Tibial artery (tissue), 4 donors: ENCODE measurements at places on chromosomes 12 and 14.
A peak's percentile ranks its signal among the peaks of the same experiment; 100 is the strongest.

GRCh38 chr12:53227341-53227740 lies 4.7 kb downstream of the RARG start:
- DNase-seq, result peak; percentile 59
- no peak overlapping the region for H3K4me3 ChIP-seq
- H3K4me1 ChIP-seq, result peaks cover 52% of the 10 kb centered on the region
- H3K27me3 ChIP-seq, result no peaks in the 10 kb centered on the region

DNA sequence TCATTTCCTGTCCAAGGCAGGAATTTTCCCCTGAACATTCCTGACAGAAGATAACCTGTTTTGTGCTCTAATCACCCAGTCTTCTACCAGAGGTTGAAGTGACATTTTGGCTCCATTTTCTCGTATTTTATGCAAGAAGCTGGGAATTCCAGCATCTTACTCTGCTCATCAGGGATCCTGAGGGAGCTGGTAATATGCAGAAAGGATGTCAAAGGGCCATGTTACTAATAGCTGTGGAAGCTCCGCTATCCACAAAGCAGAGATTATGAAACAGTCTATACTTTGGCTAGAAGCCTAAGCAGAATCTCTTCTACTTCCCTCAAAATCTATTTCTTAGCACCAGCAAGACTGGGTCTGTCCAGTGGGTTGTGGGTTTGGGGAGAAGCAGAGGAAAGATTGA lies 613.0 kb downstream of the DIO2 start:
- no peaks in the 10 kb centered on the region for H3K4me1 ChIP-seq
- H3K36me3 ChIP-seq, result no peaks in the 10 kb centered on the region
- no peak overlapping the region for H3K4me3 ChIP-seq
- H3K27ac ChIP-seq, result no peak overlapping the region
- DNase-seq, result no peak

GRCh38 chr12:47768323-47768811 lies 4.7 kb upstream of the SLC48A1 start:
- DNase-seq, result no peak
- H3K4me1 ChIP-seq, result no peaks in the 10 kb centered on the region
- H3K36me3 ChIP-seq, result no peaks in the 10 kb centered on the region
- no peaks in the 10 kb centered on the region for H3K27me3 ChIP-seq
- H3K27ac ChIP-seq, result no peak overlapping the region

GRCh38 chr14:35865611-35866324 lies 39.6 kb downstream of the BRMS1L start:
- H3K4me3 ChIP-seq, result no peak overlapping the region
- no peak for DNase-seq
- H3K27ac ChIP-seq, result no peak overlapping the region
- no peaks in the 10 kb centered on the region for H3K27me3 ChIP-seq

- H3K36me3 ChIP-seq, result no peaks in the 10 kb centered on the region
- H3K4me1 ChIP-seq, result no peaks in the 10 kb centered on the region
- peak overlapping the region; percentile 34 for H3K27ac ChIP-seq
Measured at GRCh38 chr14:50225067-50225973, 6.1 kb downstream of the SOS2 start.

DNA sequence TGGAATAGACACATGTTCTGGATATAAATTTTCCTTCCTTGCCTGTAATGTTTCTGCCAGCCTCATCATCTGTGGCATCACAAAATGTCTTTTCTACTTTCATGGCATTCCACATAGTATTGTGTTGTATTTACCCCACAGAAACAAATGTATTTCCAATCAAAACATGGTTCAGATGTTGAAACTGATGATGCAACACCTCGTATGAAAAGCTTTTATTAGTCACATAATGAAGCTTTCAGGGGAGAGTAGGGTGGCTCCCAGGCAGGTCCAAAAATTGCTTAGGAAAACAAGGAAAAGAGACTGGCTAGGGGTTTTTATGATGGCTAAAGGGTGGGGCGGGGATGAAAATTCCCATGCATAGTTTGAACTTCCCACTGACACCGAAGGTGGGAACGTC lies 29.1 kb upstream of the ZNF641 start:
- H3K4me1 ChIP-seq, result no peaks in the 10 kb centered on the region
- no peak overlapping the region for H3K4me3 ChIP-seq
- no peaks in the 10 kb centered on the region for H3K36me3 ChIP-seq

GRCh38 chr14:80699861-80700260 lies 241.7 kb downstream of the CEP128 start:
- no peak for DNase-seq
- H3K27me3 ChIP-seq, result no peaks in the 10 kb centered on the region
- no peak overlapping the region for H3K4me3 ChIP-seq
- H3K27ac ChIP-seq, result no peak overlapping the region

DNA sequence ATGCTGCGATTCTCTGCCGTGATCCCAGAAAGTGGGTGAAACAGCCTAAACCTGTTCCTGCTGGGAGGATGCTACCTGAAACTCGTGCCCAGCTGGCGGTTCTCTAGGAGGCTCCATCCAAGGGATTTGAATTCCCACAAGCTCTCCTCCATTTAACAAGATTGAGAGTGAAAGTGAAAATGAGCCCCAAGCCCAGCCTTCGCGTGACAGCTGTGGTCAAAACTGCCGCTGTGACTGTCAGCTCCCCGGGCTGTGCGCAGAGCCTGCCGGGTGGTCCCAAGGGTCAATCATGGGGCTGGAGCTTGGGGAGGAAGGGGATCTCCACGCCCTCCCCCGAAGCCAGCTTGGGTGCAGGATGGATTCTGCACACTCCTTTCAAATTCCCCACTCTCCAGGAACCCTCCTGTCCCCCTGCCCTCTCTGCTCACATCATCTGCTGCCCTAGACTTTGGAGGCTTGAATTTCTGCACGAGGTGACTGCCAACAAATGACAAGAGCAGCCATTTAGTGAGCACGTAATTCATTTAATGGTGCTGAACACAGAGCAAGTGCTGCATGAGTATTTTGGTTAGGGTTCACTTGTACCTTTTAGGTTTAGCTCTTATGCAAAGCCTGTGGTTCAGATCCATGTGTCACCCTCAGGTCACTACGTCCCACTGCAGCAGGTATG lies 5.3 kb downstream of the ASB2 start:
- no peaks in the 10 kb centered on the region for H3K27me3 ChIP-seq
- no peak for DNase-seq
- peak overlapping the region; percentile 26 for H3K4me3 ChIP-seq
- peak overlapping the region; percentile 89 for H3K27ac ChIP-seq

DNA sequence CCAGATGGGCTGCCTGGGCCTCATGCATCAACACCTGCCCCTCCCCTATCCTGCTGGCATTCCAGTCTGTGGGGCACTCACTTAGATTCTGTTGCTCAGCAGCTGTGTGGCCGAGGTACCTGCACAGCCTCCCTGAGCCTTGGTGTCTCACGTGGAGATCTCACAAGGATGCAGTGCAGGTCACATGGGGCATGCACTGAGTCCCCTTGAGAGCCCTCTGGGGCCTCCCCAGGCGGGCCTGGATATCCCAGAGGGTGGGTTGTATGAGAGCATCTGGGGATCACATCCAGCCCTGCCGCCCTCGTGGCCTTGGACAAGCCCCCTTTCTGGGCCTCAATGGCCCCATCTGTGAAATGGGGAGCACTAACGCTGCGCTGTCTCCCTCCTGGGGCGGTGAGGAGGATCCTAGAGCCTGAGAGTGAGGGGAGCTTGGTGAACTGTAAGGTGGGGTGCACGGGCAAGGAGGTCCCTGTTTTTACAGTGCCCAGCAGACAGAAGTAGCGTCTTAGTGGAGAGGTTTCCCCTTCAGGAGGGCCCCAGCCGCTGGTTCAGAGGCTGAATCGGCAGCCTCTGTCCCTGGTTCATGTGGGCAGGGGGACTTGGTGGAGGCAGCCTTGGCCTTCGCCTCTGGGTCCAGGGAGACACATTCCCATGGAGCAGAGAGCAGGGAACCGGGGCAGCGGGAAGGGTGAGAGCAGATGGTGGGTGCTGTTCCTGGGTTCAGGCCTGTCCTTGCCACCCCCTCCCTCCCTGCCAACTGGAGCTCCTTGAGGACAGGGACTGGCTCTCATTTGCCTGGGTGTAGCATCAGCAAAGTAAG lies 791 bp upstream of the SLC25A47 start:
- H3K27me3 ChIP-seq, result no peaks in the 10 kb centered on the region
- DNase-seq, result no peak
- H3K36me3 ChIP-seq, result no peaks in the 10 kb centered on the region

- H3K27ac ChIP-seq, result no peak overlapping the region
- peaks cover 17% of the 10 kb centered on the region for H3K36me3 ChIP-seq
- H3K4me1 ChIP-seq, result no peaks in the 10 kb centered on the region
- DNase-seq, result no peak
Measured at GRCh38 chr12:96274331-96274730, 80.2 kb downstream of the ELK3 start.

DNA sequence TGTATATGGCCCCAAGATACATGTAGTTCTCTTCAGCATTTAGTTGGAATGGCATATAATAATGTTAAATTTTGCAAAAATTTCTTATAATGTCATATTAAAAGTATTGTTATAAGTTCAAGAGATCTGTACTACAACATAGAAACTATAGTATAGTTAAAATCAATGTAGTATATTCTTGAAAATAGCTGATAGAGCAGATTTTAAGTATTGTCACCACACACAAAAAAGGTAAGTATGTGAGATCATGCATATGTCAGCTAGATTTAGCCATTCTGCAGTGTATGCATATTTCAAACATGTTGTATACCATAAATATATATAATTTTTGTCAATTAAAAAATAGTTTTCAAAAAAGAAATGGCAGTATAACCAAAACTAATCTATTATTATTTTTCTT lies 86.5 kb downstream of the PLBD1 start:
- no peak overlapping the region for H3K27ac ChIP-seq
- H3K36me3 ChIP-seq, result peaks cover 84% of the 10 kb centered on the region
- DNase-seq, result no peak
- H3K4me1 ChIP-seq, result no peaks in the 10 kb centered on the region
- no peak overlapping the region for H3K4me3 ChIP-seq

DNA sequence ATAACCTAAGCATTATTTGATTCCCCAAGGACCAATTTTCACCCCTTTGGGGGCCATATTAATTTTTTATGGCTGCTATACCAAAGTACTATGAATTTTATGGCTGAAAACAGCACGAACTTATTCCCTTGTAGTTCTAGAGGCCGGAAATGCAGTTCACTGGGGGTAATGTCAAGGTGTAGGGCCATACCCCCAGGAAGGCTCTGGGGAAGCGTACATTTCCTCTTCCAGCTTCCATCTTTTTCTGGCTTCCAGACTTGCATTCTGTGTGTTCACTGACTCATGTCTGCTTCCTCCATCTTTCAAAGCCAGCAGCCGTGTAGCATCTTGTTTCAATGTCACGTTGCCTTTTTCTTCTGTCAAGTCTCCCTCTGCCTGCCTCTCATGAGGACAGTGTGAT lies 133.5 kb downstream of the BICD1 start:
- H3K4me3 ChIP-seq, result no peak overlapping the region
- H3K4me1 ChIP-seq, result no peaks in the 10 kb centered on the region
- H3K36me3 ChIP-seq, result peaks cover 5% of the 10 kb centered on the region
- H3K27me3 ChIP-seq, result no peaks in the 10 kb centered on the region

GRCh38 chr12:128551266-128551665 lies 272.5 kb downstream of the SLC15A4 start:
- no peaks in the 10 kb centered on the region for H3K36me3 ChIP-seq
- no peak overlapping the region for H3K27ac ChIP-seq
- DNase-seq, result no peak
- no peaks in the 10 kb centered on the region for H3K4me1 ChIP-seq
- no peak overlapping the region for H3K4me3 ChIP-seq
- H3K27me3 ChIP-seq, result no peaks in the 10 kb centered on the region

DNA sequence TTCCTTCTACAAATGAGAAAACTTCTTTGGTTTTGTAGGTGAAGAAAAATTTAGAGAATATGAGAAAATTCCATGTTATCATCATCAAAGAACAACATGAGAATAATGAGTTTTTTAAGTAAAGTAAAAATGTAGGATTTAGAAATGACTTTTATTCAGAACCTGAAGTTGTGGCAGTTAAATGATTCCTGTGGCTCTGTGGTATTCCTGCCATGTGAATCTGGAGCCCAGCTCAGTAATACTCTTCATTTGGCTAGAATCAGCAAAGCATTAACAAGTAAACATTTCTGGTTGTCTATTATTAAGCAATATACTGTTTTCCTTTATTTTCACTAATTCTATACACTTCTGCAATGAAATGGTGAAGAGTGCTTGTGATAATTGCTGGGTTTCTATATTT lies 95.6 kb upstream of the E2F7 start:
- H3K4me1 ChIP-seq, result no peaks in the 10 kb centered on the region
- H3K27me3 ChIP-seq, result no peaks in the 10 kb centered on the region
- no peaks in the 10 kb centered on the region for H3K36me3 ChIP-seq
- H3K4me3 ChIP-seq, result no peak overlapping the region

- H3K36me3 ChIP-seq, result peaks cover 28% of the 10 kb centered on the region
- no peak overlapping the region for H3K27ac ChIP-seq
- H3K4me1 ChIP-seq, result no peaks in the 10 kb centered on the region
- DNase-seq, result no peak
Measured at GRCh38 chr12:12128670-12129069, 57.9 kb downstream of the BCL2L14 start.

GRCh38 chr12:26277506-26278246 lies 82.3 kb downstream of the SSPN start:
- no peak overlapping the region for H3K27ac ChIP-seq
- H3K27me3 ChIP-seq, result no peaks in the 10 kb centered on the region
- H3K4me1 ChIP-seq, result no peaks in the 10 kb centered on the region
- DNase-seq, result no peak

DNA sequence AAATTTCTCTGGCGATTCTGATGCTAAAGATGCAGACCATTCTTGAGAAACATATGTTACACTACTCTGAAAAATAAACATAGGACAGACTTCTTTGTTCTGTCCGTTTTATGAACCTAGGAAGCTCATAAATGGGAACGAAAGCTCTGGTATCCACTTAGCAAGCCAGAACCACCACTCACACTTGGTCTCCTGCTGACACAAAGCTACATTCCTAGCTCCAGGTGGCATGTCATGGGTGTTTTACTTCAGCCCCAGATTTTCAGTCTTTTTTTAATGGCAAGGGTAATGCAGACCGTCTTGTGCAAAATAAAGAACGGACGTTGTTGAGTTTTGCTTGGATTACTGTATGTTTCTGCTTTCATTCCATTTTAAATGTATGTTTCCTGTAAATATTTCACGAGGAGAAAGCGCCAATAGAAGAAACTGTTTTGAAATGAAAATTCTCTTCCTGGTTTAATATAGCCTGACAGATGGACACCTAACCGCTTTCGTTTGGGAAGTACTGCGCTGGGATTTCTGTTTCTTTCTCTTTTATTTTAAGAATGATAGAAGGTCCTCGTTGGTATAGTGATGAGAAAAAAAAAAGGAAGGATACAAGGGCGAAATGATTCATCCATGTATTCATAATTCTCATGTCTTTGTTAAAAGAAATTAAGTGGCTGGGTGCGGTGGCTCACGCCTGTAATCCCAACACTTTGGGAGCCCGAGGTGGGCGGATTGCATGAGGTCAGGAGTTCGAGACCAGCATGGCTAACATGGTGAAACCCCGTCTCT lies 871 bp upstream of the COQ5 start:
- H3K36me3 ChIP-seq, result no peaks in the 10 kb centered on the region
- peak overlapping the region; percentile 95 for H3K27ac ChIP-seq
- H3K4me1 ChIP-seq, result no peaks in the 10 kb centered on the region
- H3K4me3 ChIP-seq, result peak overlapping the region; percentile 75
- DNase-seq, result no peak

DNA sequence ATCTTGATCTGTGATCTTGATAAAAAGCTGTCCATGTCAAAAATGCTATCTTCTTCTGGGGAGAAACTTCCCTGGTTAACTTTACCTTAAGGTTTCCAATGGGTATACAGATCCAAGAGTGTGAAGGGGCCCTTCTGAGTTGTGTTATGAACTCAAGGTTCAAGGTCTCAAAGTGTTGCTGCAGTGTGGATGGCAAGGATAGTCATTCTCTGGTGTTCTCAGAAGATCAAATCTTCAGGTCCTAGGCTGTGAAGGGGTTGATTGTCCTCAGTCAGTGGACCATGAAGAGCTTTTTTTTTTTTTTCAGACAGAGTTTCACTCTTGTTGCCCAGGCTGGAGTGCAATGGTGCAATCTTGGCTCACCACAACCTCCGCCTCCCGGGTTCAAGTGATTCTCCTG lies 114.4 kb downstream of the SPTSSA start:
- H3K4me1 ChIP-seq, result no peaks in the 10 kb centered on the region
- no peak for DNase-seq
- no peak overlapping the region for H3K4me3 ChIP-seq
- no peaks in the 10 kb centered on the region for H3K27me3 ChIP-seq
- H3K27ac ChIP-seq, result no peak overlapping the region
